Stimulated activated CD8-positive, alpha-beta memory T cell treated with anti-CD3 and anti-CD28 coated beads, Interleukin-7, amount 100 ng/mL, for 4 hours (primary cell): ENCODE measurements at places on chromosomes 7 and 10.
A peak's percentile ranks its signal among the peaks of the same experiment; 100 is the strongest.

- DNase-seq: no peak
Observed at GRCh38 chr7:139699640-139700504, 77.9 kb downstream of the HIPK2 start.

- DNase-seq: no peak
Observed at GRCh38 chr7:131642429-131642828, 86.0 kb upstream of the PODXL start.

DNA sequence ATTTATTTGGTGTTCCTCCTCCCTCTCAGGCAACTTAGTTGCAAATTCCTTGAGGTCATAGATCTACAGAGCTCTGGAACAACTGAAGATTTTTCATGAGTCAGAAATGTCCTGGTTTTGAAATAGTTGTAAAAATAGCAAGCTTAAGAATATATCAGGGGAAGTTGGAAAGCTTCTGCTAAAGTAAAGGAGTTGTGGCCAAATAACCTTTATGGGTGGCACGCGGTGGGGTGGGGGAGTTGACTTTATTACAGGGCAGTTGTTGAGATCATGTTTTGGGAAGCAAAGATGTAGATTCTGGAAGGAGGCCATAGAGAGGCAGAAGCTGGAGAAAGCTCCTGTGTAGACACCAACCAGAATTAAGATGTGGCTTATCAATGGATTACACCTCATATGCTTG, 326.0 kb upstream of the MTPN start:
- no peak for DNase-seq

DNA sequence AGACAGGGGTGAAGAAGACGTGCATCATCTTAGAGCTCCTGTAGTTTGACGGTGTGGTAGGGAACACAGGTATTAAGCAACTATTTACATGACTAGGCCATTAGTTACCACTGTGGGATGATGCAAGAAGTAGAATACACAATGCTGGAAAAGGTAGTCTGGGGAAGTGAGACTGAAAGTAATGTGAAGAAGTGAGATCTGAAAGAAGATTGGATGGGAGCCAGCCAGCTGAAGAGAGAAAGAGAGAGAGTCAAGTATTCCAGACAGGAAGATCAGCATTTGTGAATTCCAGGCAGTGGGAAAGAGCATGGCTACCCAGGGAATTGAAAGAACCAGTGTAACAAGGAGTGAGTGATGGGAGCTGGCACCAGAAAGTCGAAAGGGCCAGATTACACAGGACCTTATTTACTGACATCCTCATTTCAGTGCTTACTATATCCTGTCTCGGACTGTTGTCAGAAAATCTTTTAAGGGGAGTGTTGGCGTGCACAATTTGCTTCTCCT, 4.0 kb upstream of the CFAP58 start:
- no peak for DNase-seq

GRCh38 chr7:151167197-151167961, at the start of gene GBX1:
GBX1 (minus strand) TSS chr7:151167694; CDS start chr7:151167548, 146 bp downstream.
- DNase-seq: no peak

- no peak for DNase-seq
Observed at GRCh38 chr7:95396136-95397032, at the start of gene PON3. PON3 (minus strand) TSS chr7:95396375; CDS start chr7:95396350, 25 bp downstream.

GRCh38 chr7:35556515-35557471, 138.1 kb downstream of the HERPUD2 start:
- DNase-seq: no peak

DNA sequence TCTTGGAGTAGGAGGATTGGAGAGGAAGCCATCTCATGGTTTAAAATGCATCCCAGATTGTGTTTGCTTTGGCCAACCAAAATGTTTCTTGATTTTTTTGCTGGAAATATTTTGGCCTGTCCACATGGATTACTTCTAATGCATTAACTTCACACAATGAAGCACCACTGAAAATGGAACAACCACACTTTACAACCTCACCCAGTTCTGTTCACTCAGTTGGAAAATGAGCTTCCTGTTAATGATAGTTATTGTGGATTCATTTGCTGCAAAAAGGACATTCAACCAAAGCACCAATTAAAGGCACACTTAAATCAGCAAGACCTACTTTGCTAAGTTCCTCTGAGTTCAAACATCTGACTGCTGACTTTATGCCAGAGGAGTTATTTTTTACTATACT, 11.3 kb upstream of the A1CF start:
- DNase-seq: no peak

DNA sequence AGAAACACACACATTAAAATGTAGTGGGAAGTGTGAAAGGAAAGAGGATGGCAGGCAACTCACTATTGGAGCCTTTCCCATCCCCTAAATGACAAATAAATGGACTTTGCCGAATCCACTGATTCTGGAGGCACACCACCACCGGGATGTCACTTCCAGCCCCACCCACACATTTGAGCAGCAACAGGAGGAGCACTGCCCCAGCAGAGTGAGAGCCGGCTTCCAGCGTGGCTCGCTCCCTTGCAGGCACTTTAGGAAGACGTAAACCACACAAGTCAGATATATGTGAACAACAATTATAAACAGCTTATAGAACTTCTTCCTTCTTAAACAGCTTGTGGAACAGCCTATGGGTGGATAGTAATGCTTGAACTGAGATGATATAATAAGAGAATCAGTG, 191.0 kb downstream of the DGKI start:
- no peak for DNase-seq

DNA sequence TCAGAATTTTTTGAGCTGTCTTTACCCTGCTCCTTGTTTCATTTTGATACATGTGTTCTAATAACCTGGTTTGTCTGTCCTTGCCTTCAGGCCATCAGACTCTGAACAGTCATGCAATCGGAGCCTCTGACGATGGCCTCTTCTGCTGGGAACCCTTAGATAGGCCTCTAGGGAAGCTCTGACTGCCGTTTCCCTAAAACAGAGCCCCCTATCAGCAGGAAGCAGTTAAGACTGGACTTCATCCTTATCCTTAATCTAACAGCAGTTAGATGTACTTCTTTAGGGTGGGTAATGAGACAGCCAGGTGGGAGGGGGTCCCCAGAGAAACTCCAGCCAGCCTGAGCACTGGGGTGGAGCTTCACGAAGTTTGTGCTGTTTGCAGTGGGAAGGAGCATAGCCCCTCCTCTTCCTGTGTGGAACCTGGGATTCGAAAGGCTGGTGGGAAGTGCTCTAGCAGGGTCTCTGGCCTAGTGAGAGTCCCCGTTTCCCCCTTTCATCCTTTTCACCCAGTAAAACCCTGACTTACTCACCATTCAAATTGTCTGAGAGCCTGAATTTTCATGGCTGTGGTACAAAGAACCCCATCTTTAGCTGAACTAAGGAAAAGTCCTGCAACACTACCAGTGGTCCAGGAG, 28.4 kb upstream of the SORCS3 start:
- DNase-seq: no peak

DNA sequence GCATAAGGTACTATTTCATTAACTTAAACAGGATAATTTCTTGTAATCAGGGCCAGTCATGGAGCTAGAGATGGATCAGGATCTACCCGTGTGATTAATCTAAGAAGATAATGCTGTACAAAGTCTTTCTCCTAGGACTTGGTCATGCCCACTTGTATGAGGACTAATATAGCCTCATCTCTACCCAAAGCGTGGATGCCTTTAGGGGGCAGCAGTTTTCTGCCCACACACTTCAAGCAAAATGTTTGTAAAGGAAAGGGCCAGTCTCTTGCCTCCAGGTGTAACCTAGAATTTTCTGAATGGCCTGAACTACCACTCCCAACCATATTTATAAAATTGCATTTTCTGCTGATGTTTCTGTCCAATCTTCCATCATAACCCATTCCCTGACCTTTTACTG, 764.0 kb upstream of the IGFBP3 start:
- no peak for DNase-seq

- DNase-seq: peak; percentile 20
Observed at GRCh38 chr10:3043512-3044368, 23.6 kb upstream of the PFKP start.

- DNase-seq: no peak
Observed at GRCh38 chr10:30192846-30193608, 133.6 kb upstream of the JCAD start.

- no peak for DNase-seq
Observed at GRCh38 chr7:117445206-117445605, 17.9 kb upstream of the ASZ1 start.

- peak; percentile 64 for DNase-seq
Observed at GRCh38 chr10:12042409-12042796, 206 bp downstream of the UPF2 start.

- no peak for DNase-seq
Observed at GRCh38 chr10:95363303-95363912, 72.6 kb upstream of the PDLIM1 start.

GRCh38 chr7:126768836-126769235, 483.9 kb downstream of the GRM8 start:
- no peak for DNase-seq

DNA sequence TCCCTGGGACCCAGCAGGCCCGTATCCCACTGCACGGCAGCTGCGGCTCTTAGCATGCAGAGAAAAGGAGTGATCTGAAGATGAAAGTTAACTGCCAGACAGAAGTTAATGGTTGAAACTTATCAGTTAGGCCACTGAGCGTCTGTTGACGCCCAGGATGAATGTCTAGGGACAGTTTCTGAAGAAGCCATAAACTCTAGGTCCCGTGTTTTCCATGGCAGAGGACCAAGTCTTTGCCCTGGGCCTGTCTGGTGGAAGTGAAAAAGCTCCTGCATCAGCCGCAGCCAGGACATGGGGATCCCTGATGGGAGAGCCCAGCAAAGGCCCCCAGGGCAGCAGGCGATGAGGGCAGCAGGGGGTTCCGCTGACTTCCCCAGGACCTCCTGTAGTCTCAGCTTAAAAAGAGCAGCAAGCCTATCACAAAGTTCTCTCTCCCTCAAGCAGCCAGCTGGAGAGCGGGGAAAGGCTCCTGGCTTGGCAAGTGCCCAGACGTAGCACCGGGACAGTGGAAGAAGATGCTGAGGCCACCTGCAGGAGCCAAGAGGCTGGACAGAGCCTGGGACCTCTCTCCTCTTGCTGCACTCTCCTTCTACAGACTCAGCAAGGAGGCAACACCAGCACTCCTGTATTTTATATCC, 79.6 kb downstream of the TNS3 start:
- no peak for DNase-seq

GRCh38 chr7:37365405-37365804, 83.3 kb downstream of the ELMO1 start:
- no peak for DNase-seq

- DNase-seq: no peak
Observed at GRCh38 chr10:76209135-76209534, 777.7 kb downstream of the LRMDA start.

DNA sequence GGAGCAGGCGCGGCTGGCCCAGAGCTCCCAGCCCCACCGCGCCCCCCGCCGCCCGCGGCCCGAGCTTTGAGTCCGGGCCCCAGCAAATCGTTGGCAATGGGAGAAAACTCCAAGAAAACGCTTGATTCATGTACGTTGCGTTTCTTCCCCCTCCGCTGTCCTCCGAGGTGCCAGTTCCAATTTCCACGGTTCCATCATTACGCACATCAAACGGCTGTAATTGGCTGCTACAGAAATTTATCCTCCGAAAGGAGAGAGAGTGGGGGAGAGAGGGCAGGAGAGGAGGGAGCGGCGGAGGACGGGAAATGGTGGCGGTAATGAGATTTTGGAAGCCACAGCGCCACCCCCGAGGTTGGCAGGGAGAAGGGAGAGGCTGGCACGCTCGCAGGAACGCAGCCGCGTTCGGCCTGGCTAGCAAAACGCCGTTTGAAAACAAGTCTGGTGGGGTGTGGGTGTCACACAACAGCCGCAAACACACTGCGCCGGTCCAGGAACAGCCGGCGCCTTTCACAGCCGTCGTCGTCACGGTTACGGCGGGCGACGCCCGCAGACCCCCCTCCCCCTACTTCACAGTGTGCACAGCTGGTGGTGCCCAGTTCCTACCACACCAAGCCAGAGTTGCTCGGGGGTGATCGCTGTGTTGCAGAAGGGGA, 57.5 kb downstream of the UNCX start:
- DNase-seq: peak; percentile 1

DNA sequence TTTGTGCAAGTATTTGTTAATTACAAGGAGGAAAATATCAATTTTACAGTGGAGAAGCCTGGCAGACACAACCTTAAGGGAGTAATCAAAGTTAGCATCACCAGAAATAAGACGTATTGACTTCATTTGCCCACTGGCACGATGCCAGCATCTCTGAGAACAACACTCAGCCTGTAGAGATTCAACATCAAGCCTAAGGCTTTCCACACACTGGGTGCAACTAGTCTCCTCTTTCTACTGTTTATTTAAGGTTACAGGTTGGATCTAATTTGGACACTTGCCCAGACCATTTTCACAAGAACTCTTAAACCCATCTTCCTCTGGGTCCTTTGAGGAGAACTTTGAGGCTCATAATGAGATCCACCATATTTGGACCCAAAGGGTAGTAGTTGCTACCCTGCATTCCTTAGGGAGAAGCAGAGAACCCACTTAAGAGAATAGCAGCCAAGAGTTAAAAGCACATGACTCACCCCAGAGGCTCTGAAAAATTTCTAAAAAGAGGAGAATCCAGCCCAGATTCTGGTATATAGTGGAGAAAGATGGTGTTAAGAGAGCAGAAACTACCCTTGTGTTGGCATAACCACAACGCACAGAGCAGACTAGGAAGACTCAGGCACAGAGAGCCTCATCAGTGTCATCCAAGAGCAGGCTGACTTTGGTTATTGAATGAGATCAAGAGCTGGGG, 97.3 kb downstream of the CCDC71L start:
- no peak for DNase-seq

DNA sequence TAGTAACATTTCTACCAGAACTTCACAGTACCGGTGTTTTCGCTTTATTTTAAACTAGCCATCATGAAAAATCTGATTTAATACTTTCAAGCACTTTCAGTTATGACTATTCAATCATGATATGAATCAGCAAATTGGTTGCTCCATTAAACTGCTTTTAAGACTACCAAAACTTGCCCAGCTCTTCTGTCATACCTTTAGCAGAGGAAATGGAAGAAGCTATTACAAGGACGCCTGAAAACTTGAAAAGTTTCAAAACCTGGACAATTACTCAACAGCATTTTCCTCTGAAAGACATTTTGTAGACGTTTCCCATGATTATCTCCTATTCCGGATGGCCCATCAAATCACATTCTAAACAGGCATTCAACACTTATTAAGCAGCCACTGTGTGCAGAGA, 2.0 kb downstream of the JAZF1 start:
- no peak for DNase-seq

- DNase-seq: no peak
Observed at GRCh38 chr10:99888622-99889021, 106.2 kb downstream of the ABCC2 start.

DNA sequence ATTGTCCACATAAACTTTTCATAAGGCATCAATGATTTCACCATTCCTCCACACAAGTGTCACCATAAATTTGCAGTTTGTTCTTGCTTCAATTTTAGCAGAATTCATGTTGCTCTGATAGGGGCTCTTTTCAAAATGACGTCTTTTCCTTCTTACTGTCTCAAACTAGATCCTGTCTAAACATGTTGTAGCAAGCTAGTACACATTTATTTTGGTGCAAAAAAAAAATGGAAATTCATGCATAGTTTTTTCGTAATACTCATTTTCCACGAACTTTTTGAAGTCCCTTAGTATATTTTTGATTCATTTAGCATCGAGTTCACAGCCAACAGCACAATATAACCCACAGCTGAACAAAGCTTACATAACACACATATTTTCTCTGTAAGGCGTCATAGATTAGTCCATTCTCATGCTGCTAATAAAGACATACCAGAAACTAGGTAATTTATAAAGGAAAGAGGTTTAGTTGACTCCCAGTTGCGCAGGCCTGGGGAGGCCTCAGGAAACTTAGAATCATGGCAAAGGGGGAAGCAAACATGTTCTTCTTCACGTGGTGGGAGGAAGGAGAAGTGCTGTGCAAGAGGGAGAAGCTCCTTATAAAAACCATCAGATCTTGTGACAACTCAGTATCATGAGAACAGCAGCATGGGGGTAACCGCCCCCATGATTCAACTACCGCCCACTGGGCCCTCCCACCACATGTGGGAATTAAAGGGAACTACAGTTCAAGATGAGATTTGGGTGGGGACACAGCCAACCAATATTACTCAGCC, 301.5 kb downstream of the CCDC3 start:
- DNase-seq: no peak
